ENCODE measurements at places on chromosomes 5 and 9. TPM values are rescaled to one million over a fixed set of nuclear protein-coding genes. Genes with fewer than 3 reads are reported as not detected.

DNA sequence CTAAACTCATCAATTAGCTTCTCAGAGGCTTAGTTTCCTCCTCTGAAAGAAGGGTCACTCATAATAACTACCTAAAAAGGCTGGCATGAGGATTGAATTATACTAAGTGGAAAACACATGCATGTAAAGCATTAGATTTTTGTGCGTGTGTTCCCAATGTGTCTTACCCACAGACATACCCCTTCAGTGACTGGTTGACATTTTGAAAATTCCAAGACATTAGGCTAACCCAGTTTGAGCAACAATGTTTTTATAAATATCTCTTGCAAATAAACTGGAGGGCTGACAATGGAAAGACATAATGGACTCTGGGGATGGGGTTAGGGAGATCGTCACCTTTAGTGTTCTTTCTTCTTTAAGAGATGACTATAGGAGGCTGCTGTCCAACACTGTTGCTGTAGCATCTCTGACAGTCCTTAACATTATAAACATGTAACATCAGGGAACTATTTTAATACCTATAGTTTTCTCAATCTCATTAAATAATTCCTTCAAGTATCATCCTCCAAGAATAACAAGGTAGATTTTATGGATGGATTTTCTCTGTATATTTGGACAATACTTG is 24.3 kb downstream of the HMHB1 start:
- DNase-seq = no peak

GRCh38 chr9:107387409-107387808 is 102.2 kb downstream of the KLF4 start:
- no peak for DNase-seq

- DNase-seq = no peak
Measured at GRCh38 chr9:8643896-8644295, 844.3 kb upstream of the DMAC1 start.

- DNase-seq = no peak
Measured at GRCh38 chr5:43514471-43514815, 505 bp downstream of the C5orf34 start.

Gene ELAVL2
- not detected for polyA plus RNA-seq

GRCh38 chr5:151889614-151890013 is 35.0 kb downstream of the GLRA1 start:
- no peak for DNase-seq

Gene ANKDD1B
- 0.39 TPM for polyA plus RNA-seq

Gene FASTKD3
- polyA plus RNA-seq = 13.1 TPM

DNA sequence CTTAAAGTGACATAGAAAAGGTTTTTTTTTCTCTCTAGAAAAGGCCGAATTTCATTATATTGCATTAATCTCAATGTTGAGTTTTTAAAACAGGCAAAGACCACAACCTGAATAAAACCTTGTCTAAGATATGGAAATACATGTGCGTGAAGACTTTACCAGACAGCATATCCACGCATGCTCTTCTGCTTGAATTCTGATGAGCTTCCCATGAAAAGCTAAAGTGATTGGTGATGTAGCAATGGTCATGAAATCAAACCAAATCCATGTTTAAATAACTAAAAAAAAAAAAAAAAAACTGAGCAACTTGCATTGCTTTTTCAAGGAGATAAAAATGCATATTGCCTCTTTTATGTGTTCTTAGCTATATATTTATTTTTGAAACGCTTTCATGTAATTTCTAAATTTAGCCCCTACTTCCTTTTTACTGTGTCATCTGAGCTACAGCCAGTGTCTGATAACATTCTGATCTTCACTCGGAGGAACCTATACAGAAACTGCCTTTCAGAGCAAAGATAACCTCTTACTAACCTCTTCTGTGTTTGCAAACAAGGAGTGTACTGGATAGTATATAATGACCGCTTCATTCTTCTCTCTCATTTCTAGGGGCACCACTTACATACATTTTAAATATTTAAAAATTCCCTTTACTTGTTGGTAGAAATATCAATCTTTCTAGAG is 179.1 kb upstream of the GNA14 start:
- DNase-seq = no peak

GRCh38 chr5:168752012-168752411 is 172.8 kb upstream of the PANK3 start:
- DNase-seq = no peak
